ENCODE measurements at places on chromosomes 3 and 15. TPM values are rescaled to one million over a fixed set of nuclear protein-coding genes. Genes with fewer than 3 reads are reported as not detected.

NEO1 gene
- 34.3 TPM for total RNA-seq

ZBTB47 gene
- total RNA-seq, result 23.5 TPM

DGKG gene
- total RNA-seq, result 0.72 TPM

FAM81A gene
- 0.97 TPM for total RNA-seq

NANOGP8 gene
- not detected for total RNA-seq

P2RY12 gene
- total RNA-seq, result not detected

PRR23A gene
- not detected for total RNA-seq

COL6A6 gene
- total RNA-seq, result 0.18 TPM

SERPINI1 gene
- total RNA-seq, result 5.5 TPM

NDUFB4 gene
- total RNA-seq, result 97.5 TPM

ARHGAP11A gene
- total RNA-seq, result 6.3 TPM

TRAT1 gene
- not detected for total RNA-seq

CSPG4 gene
- 16.2 TPM for total RNA-seq

UBL7 gene
- total RNA-seq, result 73.2 TPM

SMAD6 gene
- 48.9 TPM for total RNA-seq

BCL6 gene
- total RNA-seq, result 26.2 TPM
